Fibroblast of skin of right biceps (primary cell): ENCODE measurements at places on chromosomes 4 and X.

- peak; percentile 9 for DNase-seq
Measured at GRCh38 chrX:112211459-112211858, 128.9 kb upstream of the TRPC5 start.

- peak; percentile 52 for DNase-seq
Measured at GRCh38 chr4:78058591-78059523, 1.7 kb downstream of the FRAS1 start.

DNA sequence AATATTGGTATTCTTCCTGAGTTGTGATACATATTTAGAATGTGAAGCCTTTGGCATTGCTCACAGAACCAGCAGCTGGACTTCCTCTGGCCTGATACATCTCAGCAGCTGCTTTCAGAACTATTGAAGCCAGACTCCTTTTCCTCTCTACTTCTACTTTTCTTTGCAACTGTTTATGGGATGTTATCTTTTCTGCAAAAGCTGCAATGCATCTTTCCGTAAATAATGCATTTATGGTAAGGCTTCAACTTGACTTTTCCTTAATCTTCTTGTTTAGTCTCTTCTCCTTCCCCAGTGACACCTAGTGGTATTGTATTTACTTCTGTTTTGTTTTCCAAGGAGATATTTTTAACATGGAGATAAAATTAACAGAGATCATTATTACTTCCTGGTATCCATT, 1548.7 kb downstream of the PCDH7 start:
- DNase-seq = no peak

DNA sequence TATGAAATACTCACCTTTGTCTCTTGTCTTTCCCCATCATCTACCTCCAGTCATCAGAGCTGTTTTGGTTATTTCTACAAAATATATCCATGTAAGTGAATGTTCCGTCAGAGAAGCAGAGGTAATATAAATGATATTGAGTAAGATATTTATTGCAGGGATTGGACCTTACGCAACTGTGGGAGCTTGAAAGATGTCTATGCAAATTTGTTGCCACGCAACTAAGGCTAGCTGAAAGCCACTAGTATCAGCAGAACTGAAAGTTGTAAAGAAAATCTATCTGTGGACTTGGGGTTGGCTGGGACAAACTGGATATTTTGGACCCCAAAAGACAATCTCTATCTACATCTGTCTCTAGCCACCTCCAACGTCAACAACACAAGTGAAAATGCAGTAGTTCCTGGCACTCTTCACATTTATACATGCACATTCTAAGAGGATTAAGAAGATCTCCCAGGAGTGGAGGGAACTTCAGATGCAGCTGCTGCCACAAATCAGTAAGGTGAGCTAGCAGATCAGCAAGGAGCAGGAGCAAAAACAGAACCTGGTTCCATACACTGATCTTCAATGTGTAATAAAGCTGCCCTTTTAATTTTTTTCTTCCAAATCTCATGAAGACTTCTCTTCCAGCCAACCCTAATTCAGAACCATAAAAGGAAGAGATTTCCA, 8.5 kb upstream of the CCSER1 start:
- no peak for DNase-seq

DNA sequence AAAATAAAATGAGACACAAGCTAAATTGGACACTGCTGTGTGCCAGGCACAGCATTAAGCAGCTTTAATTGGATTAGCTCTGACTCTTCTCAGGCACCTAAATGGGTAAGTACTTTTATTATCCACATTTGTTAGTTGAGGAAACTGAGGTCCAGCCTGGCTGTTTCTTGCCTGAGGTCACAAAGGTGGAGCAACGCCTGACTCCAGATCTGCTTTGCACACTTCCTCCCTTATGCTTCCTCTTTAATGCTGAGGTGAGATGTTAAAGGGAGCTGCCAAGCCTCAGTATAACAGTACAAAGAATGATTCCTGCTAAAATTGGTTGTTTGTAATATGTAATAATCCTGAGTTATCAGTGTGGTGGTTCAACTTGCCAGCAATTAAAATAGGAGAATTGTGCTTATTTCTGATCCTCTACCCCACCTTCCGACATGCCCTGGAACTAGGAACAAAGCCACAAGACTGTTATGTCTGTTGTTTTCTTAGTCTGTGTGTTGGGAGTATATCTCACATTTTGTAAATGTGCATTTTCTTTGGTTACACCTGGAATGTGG, 74.4 kb downstream of the AFF1 start:
- no peak for DNase-seq

DNA sequence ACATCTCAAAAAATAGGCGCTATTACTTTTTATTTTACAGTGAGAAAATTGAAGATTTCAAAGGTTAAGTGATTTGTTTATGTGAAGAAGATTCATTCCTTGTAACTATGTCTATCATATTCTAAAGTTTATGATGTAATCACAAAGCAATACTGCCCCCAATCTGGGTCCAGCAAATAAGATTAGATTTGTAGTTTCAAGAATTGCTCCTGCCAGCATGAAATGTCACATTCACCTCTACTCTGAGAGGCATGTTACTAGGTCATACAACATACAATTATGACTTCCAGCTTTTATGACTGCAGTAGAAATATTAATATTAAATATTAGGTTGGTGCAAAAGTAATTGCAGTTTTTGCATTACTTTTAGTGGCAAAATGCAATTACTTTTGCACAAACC, 976.2 kb downstream of the FSTL5 start:
- DNase-seq = no peak

GRCh38 chrX:56029691-56030090, 202.5 kb upstream of the KLF8 start:
- DNase-seq = no peak

DNA sequence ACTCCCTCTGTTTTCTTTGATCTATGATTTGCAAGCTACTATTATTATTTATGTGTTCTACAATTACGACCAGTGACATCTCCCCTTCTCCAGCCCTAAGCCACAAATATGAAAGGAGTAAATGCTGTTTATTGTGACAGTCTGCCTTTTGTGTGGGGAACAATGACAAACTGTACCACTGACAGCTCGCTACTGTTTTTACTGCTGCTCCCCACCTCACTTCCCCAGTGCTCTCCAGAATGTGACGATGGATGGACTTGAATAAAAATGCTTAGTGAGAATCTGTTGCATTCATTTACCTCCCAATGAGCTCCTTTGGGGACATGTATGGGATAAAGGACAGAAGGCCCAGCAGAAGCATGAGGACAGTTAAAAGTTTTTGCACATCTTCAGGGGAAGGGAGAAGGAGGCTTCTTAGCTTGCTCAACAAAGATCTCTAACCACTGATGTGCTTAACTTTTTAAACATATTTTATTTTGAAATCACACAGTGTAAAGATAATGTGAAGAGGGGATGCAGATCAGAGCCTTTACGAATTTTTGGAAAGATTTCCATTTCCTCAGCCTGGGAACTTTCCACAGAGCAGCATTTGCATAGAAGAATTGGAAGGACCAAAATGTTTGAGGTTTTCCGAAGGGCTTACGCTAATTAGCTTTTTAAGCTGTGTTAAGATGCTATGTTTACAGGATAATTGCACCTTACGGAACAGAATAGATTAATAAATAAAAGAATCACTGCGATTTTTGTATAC, 485.1 kb upstream of the TENM3 start:
- no peak for DNase-seq

- no peak for DNase-seq
Measured at GRCh38 chrX:100802843-100803242, 17.3 kb upstream of the CSTF2 start.

DNA sequence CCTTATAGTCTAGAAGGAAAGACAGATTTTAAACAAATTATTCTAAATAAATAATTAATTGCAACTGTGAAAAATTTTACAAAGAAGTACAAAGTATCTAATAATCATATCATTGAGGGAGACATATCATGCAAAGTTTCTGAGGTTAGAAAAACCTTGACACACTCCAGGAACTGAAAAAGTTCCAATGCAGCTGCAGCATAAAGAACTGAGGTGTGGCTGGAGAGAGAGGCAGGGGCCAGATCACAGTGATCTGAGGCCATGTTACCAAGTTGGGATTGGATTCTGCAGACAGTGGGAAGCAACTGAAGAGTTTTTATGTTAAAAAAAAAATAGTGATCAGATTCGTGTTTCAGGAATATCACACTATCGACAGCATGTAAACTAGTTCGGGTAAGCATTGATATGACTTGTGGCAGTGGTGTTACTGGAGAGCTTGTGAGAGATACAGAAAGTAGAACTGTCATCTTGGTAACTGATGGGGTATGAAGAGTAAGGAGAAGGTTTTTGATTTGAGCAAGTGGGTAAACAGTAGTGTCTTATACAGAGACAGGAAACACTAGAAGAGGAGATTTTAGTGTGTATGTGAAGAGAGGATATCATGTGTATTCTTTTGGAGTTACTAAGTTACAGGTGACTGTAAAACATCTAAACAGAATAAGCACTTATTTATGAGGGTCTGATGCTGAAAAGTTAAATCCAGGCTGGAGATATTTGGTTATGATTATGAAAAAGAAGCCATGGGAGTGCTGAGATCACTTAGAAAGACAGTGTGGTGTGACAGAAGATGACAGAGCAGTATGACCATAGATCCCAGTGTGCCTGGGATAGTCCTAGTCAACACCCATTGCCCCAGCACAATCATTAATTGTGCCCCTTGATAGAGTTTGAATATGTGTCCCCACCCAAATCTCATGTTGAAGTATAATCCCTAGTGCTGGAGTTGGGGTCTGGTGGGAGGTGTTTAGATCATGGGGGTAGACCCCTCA, 15.6 kb upstream of the SPRY1 start:
- DNase-seq = no peak

DNA sequence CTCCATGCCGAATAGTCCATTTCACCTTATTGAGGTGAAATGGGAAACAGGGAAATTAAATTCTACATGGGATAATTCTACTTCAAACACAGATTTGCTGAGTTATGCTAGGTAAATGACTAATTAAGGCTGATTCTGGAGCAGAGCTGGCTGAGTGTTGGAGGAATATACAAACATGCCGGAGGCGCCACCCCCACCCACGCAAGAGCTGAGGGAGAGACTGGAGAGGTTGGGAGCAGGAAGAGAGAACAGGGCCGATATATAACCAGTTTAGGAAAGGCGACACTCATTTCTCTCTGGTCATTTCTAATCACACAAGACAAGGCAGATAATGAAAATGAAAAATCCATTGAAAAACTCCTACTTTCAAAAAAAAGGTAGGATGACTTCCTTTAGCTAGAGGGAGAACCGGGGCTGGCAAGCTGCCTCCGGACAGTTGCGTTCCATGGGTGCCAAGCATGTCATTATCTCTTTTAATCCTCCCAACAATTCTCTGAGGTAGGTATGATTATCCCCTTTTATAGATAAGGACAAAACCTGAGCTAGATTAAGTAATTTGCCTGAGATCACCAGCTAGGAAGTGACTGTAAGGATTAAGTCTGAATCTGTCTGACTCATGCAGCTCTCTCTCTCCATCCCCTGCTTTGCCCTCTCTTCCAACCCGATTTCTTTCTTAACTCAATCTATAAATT, 27.6 kb upstream of the CFAP299 start:
- peak; percentile 78 for DNase-seq
